Vagina (tissue), 2 donors: ENCODE measurements at places on chromosomes 7 and 10. TPM values are rescaled to one million over a fixed set of nuclear protein-coding genes. Genes with fewer than 3 reads are reported as not detected.
A peak's percentile ranks its signal among the peaks of the same experiment; 100 is the strongest.

DNA sequence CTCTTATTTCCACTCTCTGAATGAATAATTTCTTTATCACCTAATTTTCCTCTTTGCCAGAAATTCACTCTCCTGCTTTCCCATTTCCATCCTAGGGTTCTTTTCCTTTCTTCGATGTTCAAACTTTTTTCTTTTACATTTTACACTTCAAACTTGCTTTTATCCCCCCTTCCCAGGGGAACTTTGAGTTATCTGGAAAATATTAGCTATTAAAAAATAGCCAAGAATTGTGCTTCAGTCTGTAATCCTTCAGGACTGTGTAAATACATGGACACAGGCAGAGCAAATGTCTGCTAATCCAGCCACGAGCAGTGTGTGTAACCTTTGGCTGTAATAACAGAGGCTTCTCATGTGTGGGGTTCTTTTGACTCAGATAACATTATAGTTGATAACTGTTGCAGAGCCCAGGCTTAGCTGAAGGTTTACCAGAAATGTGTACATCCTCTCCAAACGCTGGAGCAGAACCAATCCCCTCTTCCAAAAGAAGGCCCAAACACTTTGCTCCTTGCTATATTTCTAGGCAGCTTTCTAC, 4.6 kb downstream of the ASB4 start:
- no peak overlapping the region for H3K27ac ChIP-seq
- H3K27me3 ChIP-seq = no peaks in the 10 kb centered on the region
- DNase-seq = no peak
- no peaks in the 10 kb centered on the region for H3K36me3 ChIP-seq
- H3K4me3 ChIP-seq = no peak overlapping the region
- H3K4me1 ChIP-seq = no peaks in the 10 kb centered on the region

GRCh38 chr10:57817741-57818140, 450.0 kb downstream of the IPMK start:
- no peaks in the 10 kb centered on the region for H3K4me1 ChIP-seq
- H3K27me3 ChIP-seq = no peaks in the 10 kb centered on the region
- H3K27ac ChIP-seq = no peak overlapping the region
- no peak overlapping the region for H3K4me3 ChIP-seq
- no peaks in the 10 kb centered on the region for H3K36me3 ChIP-seq

Gene LIPF
- total RNA-seq = not detected

DNA sequence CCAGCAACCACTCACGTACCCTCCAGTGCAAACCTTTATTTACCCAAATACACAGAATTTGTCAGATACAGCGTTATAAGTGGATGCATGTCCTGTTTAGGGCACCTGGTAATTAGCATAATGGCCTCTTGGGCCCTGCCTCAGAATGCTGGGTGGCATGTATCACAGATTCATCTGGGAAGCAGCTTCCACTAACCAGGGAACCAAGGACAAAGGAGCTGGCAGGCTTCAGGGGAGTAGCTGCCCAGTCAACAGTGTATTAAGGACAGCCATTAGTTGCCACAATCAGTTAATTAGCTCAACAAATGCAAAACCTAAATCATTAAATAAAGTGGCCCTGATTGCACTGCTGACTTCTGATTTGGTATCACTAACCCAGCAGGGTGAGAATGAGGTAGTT, 105.7 kb downstream of the RAPGEF5 start:
- no peak for DNase-seq
- H3K27me3 ChIP-seq = no peaks in the 10 kb centered on the region
- no peak overlapping the region for H3K4me3 ChIP-seq
- no peak overlapping the region for H3K27ac ChIP-seq
- H3K4me1 ChIP-seq = no peaks in the 10 kb centered on the region

Gene TMEM209
- 10.8 TPM for total RNA-seq

- H3K4me1 ChIP-seq = no peaks in the 10 kb centered on the region
- DNase-seq = no peak
- no peaks in the 10 kb centered on the region for H3K36me3 ChIP-seq
- no peak overlapping the region for H3K27ac ChIP-seq
- H3K27me3 ChIP-seq = no peaks in the 10 kb centered on the region
- H3K4me3 ChIP-seq = no peak overlapping the region
These were observed 160.1 kb downstream of the SORCS1 start for GRCh38 chr10:107004362-107004761.

DNA sequence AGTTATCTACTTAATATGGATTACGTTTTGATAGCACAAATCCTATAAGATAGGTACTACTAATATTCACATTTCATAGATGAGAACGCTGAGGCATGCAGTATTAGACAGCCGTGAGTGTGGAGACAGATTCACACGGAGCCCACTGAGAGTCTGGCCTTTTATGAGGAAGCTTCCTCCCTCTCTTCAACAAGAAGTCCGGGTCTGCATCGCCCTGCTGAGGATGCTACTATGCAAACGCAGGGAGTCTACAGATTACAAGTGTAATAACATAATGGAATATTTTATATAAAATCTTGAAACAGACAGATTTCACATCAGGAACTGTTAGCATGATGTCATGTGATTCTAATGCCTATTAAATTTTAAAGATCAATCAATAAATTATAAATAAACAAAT, 255.9 kb upstream of the GLI3 start:
- no peak for DNase-seq
- H3K4me1 ChIP-seq = peaks cover 16% of the 10 kb centered on the region
- no peaks in the 10 kb centered on the region for H3K36me3 ChIP-seq
- peak overlapping the region; percentile 61 for H3K27ac ChIP-seq

DNA sequence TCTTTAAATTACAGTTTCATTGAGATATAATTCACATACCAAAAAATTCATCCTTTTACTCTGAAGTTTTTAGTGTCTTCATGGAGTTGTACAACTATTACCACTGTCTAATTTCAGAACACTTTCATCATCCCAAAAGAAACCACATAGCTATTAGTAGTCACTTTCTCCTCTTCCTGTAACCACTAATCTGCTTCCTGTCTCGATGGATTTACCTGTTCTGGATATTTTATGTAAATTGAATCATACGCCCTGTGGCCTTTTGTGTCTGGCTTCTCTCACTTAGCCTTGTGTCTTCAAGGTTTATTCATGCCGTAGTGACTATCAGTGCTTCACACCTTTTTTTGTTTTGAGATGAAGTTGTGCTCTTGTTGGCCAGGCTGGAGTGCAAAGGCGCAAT, 135.5 kb downstream of the DOCK1 start:
- DNase-seq = no peak
- no peak overlapping the region for H3K27ac ChIP-seq
- peaks cover 41% of the 10 kb centered on the region for H3K36me3 ChIP-seq

- H3K4me1 ChIP-seq = no peaks in the 10 kb centered on the region
- no peak overlapping the region for H3K4me3 ChIP-seq
- no peak for DNase-seq
- H3K27me3 ChIP-seq = no peaks in the 10 kb centered on the region
- no peak overlapping the region for H3K27ac ChIP-seq
These were observed 10.4 kb upstream of the ZMYND11 start for GRCh38 chr10:124874-125273.

DNA sequence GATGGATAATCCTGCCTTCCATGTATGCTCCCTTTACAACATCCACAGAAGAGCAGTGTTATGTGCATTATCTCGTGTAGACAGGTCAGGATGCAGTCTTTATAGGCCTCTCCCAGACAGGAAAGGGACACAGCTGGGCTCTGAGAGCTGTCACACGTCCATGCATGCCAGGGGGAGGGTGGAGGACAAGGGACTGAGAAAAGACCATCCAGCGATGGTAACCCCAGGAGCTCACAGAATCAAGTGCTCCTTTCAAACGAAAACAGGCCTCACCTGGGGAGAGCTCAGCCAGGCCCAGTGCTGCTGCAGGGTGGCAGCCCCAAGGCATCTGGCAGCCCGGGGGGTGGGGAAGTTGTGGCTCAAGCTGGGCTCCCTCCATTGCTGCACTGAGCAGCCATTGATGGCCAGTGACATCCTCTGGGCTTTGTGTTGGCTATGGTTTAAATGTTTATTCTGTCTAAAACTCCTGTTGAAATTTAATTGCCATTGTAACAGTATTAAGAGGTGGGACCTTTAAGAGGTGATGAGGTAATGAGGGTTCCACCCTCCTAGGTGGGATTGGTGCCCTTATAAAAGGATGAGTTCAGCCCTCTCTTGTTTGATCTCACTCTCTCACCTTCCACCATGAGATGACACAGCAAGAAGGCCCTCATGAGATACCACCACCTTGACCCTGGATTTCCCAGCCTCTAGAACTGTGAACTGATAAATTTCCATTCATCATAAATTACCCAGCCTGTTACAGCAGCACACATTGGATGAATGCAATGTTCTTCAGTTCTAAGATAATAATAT, 15.7 kb downstream of the JCAD start:
- H3K4me1 ChIP-seq = no peaks in the 10 kb centered on the region
- H3K36me3 ChIP-seq = peaks cover 10% of the 10 kb centered on the region
- H3K27ac ChIP-seq = no peak overlapping the region
- H3K27me3 ChIP-seq = no peaks in the 10 kb centered on the region
- no peak overlapping the region for H3K4me3 ChIP-seq

GRCh38 chr7:11648980-11649379, 183.0 kb downstream of the THSD7A start:
- H3K36me3 ChIP-seq = no peaks in the 10 kb centered on the region
- H3K27ac ChIP-seq = no peak overlapping the region
- H3K4me3 ChIP-seq = no peak overlapping the region
- H3K27me3 ChIP-seq = no peaks in the 10 kb centered on the region
- DNase-seq = no peak

GRCh38 chr7:50557099-50557498, 8.1 kb downstream of the DDC start:
- no peaks in the 10 kb centered on the region for H3K27me3 ChIP-seq
- no peak for DNase-seq
- H3K36me3 ChIP-seq = no peaks in the 10 kb centered on the region
- no peaks in the 10 kb centered on the region for H3K4me1 ChIP-seq
- no peak overlapping the region for H3K4me3 ChIP-seq
- no peak overlapping the region for H3K27ac ChIP-seq

Gene PNLIPRP2
- total RNA-seq = not detected

DNA sequence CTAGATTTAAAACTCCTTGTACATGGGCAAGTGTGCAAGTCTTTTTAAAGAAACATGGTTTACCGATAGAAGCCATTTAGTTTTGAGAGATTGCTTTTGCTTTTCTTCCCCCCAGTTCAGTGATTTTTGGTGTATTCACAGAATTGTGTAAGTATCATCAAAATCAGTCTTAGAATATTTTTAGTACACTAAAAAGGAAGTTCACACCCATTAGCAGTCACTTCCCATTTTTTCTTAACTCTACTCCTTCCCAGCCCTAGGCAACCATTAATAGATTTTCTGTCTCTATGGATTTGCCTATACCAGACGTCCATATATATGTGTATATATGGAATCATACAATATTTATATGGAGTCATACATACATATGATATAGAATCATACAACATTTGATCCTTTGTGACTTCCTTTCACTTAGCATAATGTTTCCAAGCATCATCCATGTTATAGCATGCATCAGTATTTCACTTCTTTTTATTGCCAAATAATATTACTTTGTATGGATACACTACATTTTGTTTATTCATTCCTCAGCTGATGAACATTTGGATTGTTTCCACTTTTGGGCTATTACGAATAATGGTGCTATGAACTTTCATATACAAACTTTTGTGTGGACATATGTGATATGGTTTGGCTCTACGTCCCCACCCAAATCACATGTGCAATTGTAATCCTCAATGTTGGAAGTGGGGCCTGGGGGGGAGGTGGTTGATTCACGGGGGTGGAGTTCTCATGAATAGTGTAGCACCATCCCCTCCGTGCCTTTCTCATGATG, 16.5 kb upstream of the ARL4A start:
- no peak overlapping the region for H3K4me3 ChIP-seq
- H3K36me3 ChIP-seq = no peaks in the 10 kb centered on the region
- no peak overlapping the region for H3K27ac ChIP-seq

DNA sequence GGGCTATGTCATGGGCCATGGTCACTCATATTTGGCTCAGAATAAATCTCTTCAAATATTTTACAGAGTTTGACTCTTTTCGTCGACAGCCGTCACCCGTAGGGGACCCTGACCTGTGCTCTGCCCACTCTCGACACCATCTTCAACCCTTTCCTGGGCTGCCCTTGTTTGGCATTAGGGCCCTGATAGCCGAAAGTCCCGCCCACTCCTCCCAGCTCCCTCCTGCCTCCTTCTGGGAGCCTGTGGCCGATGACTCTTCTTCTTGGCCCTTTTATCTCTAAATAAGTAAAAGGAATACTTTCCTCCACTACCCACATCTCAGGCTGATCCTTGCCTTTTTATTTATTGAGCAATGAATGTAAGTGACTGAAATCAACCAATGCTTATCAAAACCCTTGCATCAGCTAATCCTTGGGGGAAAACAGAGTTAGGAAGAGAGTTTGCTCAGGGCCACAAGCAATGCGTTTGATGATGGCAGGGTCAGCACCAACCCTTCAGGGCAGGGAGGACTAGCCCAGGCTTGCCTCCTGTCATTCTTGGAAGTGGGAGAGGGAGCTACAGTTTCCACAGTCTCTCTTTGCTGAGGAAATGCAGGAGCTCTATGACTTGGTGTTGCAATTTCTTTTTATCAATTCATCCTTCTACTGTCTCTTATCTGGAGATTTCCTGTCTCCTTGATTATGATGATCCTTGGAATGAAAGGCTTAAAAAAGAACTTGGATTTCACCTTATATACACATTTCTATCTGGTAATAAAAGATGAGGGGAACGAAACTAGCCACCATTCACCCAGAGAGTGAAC, 218.2 kb upstream of the PODXL start:
- no peak overlapping the region for H3K4me3 ChIP-seq
- H3K27me3 ChIP-seq = no peaks in the 10 kb centered on the region
- no peaks in the 10 kb centered on the region for H3K4me1 ChIP-seq
- no peak for DNase-seq
- no peaks in the 10 kb centered on the region for H3K36me3 ChIP-seq
- no peak overlapping the region for H3K27ac ChIP-seq

GRCh38 chr7:91034459-91035368, 229.5 kb upstream of the FZD1 start:
- no peaks in the 10 kb centered on the region for H3K27me3 ChIP-seq
- H3K4me1 ChIP-seq = no peaks in the 10 kb centered on the region
- DNase-seq = no peak
- no peak overlapping the region for H3K4me3 ChIP-seq

Gene SPDYE16
- total RNA-seq = not detected

Gene GIMAP2
- 9.6 TPM for total RNA-seq

Gene SCART1
- total RNA-seq = 1.5 TPM

DNA sequence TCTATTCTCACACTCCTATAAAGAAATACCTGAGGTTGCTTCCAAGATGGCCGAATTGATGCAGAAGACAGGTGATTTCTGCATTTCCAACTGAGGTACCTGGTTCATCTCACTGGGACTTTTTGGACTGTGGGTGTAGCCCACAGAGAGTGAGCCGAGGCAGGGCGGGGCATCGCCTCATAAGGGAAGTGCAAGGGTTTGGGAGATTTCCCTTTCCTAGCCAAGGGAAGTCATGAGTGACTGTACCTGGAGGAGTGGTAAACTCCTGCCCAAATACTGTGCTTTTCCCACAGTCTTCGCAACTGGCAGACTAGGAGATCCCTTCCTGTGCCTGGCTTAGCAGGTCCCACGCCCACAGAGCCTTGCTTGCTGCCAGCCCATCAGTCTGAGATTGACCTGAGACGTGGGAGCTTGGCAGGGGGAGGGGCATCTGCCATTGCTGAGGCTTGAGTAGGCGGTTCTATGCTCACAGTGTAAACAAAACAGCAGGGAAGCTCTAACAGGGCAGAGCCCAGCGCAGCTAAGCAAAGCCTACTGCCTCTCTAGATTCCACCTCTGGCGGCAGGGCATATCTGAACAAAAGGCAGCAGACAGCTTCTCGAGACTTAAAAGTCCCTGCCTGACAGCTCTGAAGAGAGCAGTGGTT, 152.2 kb downstream of the ARL4A start:
- H3K4me1 ChIP-seq = no peaks in the 10 kb centered on the region
- H3K36me3 ChIP-seq = no peaks in the 10 kb centered on the region
- no peaks in the 10 kb centered on the region for H3K27me3 ChIP-seq
- DNase-seq = no peak
- H3K27ac ChIP-seq = no peak overlapping the region
